T-helper 2 cell (primary cell): ENCODE measurements at places on chromosomes 13 and 19.

DNA sequence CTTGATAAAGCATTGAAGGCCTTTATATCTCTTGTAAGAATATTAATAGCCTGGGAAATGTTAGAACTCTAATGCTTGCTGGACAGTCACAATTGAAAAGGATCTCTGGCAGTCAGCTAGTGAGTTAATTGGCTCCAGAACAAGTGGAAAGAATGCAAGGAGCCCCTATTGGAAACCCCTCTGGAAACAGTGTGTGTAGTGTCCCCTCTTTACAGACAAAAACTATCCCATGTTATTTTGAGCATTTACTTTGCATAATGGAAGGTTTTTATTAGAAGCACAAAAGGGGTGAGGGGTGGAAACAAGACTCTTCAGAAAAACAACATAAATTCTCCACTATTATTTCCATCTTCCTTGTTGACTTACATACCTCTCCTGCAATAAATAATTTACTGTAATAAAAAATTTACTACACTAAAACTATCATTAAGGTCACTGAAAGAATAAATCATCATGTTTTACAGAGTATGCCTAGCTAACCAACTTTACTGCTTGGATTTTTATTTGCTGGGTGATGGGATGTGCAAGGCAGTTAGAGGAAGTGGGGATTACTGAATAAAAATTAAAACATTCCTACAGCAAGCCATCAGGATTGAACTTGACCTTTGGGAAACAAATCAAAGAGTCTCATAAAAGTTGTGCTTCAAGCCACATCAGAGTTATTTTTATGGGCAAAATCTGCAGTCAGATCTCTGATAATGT, 610.4 kb downstream of the TBC1D4 start:
- no peak for DNase-seq

DNA sequence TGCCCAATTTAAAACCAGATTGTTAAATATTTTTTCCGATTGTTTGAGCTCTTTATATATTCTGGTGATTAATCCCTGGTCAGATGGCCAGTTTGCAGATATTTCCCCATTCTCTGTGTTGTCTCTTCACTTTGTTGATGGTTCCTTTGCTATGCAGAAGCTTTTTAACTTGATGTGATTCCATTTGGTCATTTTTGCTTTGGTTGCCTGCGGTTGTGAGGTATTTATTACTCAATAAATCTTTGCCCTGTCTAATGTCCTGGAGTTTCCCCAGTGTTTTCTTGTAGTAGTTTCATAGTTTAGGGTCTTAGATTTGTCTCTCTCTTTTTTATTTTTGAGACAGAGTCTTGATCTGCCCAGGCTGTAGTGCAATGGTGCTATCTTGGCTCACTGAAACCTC, 23.8 kb upstream of the LMO7 start:
- no peak for DNase-seq

- peak; percentile 33 for DNase-seq
Measured at GRCh38 chr19:35495107-35496064, 5.1 kb upstream of the KRTDAP start.

GRCh38 chr13:62357887-62358645, 942.4 kb upstream of the PCDH20 start:
- no peak for DNase-seq

GRCh38 chr13:69769608-69770007, 338.0 kb upstream of the ATXN8OS start:
- DNase-seq: no peak
